ENCODE measurements at places on chromosomes 1 and 21.

- H3K4me3 ChIP-seq, result no peak overlapping the region
- H3K27me3 ChIP-seq, result no peaks in the 10 kb centered on the region
- H3K4me1 ChIP-seq, result no peaks in the 10 kb centered on the region
- DNase-seq, result no peak
- H3K36me3 ChIP-seq, result no peaks in the 10 kb centered on the region
- H3K27ac ChIP-seq, result no peak overlapping the region
Observed at GRCh38 chr1:107862064-107862463, 102.9 kb downstream of the VAV3 start.

GRCh38 chr1:83058327-83058726, 940.6 kb downstream of the TTLL7 start:
- no peak for DNase-seq
- no peak overlapping the region for H3K4me3 ChIP-seq
- no peaks in the 10 kb centered on the region for H3K27me3 ChIP-seq
- H3K4me1 ChIP-seq, result no peaks in the 10 kb centered on the region

- DNase-seq, result no peak
- peak overlapping the region; percentile 91 for H3K4me3 ChIP-seq
- H3K36me3 ChIP-seq, result peaks cover 14% of the 10 kb centered on the region
- peak overlapping the region; percentile 83 for H3K27ac ChIP-seq
- peaks cover 27% of the 10 kb centered on the region for H3K4me1 ChIP-seq
Observed at GRCh38 chr1:44212355-44213221, 683 bp upstream of the DMAP1 start.

DNA sequence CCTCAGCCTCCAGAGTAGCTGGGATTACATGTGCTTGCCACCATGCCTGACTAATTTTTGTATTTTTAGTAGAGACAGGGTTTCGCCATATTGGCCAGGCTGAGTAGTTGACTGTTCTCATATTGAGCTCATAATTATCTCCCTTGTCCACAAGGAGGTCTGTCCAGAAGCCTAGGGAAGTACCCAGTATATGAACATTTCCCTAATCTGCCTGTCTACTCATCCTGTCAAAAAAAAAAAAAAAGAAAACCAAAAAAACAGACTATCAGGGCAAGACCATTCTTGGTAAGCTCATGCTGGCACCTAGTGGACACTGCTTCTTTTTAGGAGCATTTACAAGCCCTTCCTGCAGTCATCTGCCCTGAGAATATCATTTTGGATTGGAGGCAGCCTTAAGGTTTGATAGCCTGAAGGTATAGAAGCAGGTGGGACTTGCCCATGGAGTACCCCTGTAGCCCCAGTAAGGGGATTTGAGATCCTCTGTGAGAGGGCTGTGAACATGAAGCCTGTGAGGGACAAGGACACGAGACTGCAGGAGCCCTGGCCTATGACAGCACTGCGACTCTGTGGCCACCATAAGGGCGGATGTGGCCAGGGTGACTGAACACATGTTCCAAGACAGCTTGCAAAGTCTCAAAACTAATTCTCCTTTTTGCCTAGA, 10.8 kb upstream of the DUSP12 start:
- peaks cover 4% of the 10 kb centered on the region for H3K4me1 ChIP-seq
- no peak overlapping the region for H3K27ac ChIP-seq
- no peak for DNase-seq
- H3K36me3 ChIP-seq, result no peaks in the 10 kb centered on the region
- no peak overlapping the region for H3K4me3 ChIP-seq
